Spinal cord (tissue), 10 donors: ENCODE measurements at places on chromosomes 7 and 10. TPM values are rescaled to one million over a fixed set of nuclear protein-coding genes. Genes with fewer than 3 reads are reported as not detected.

CYP26C1 gene
- 0.06 TPM for polyA plus RNA-seq

GDF2 gene
- polyA plus RNA-seq: not detected

UCN3 gene
- polyA plus RNA-seq: 1.1 TPM

DOCK4 gene
- 51.2 TPM for polyA plus RNA-seq

TCERG1L gene
- 23.5 TPM for polyA plus RNA-seq
